Activated CD8-positive, alpha-beta memory T cell treated with anti-CD3 and anti-CD28 coated beads for 24 hours (primary cell): ENCODE measurements at places on chromosomes 7 and 10.

- DNase-seq, result no peak
These were observed 213.9 kb downstream of the ELFN1 start for GRCh38 chr7:1883834-1884582.

GRCh38 chr10:16933783-16934182, 116.6 kb upstream of the RSU1 start:
- DNase-seq, result no peak

DNA sequence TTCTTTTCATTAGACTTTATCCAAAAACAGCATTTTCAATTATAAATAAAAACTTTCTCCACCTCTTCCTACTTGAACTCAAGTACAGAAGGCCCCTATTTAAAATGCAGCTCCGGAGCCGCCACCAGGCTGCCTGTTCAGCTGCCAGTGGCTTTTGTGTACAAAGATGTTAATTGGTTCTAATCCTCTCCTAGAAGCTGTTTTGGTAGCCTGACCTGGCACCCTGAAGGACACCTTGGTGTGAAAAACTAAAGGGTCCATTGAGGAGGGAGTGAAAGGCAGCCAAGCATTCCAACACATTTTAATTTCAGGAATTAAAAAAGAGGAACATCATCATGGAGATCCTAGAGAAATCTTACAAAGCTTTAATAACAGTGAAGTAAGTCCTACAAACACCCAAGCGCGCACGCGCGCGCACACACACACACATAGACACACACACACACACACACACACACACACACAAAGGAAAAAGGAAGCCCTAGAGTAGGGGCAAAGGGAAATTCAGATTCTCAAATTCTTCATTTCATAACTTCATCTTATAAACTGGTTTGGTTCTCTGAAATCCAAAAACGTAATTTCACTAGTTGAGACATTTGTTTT, 41.4 kb downstream of the VAX1 start:
- no peak for DNase-seq

DNA sequence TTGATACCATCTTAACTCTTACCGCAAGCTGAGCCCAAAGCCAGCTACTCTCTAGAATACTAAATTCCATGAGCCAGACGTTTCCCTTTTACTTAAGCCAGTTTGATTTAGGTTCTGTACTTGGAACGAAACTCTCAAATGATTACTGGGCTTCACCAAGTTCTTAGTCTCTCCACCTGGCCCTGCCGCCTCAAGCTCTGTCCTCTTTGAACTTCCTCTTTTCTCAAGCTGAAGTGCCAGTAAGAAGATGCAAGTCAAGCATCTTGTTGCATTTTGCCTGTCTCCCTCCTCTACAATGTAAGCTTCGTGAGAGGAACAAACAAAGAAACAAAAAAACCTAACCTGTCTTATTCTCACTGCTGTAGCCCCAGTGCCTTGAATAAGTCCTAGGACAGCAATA, 358.2 kb upstream of the NPVF start:
- no peak for DNase-seq
